ENCODE measurements at places on chromosomes 4 and X. TPM values are rescaled to one million over a fixed set of nuclear protein-coding genes. Genes with fewer than 3 reads are reported as not detected.

CFP gene
- 0.58 TPM for polyA plus RNA-seq

PPBP gene
- not detected for polyA plus RNA-seq

SMIM10 gene
- polyA plus RNA-seq: 3.4 TPM

EGFL6 gene
- 131 TPM for polyA plus RNA-seq

UCP1 gene
- polyA plus RNA-seq: not detected

GRCh38 chr4:82282875-82283274 is 90.9 kb downstream of the HNRNPD start:
- peak; percentile 15 for DNase-seq
- no peak overlapping the region for H3K4me3 ChIP-seq

GRCh38 chrX:130974323-130974722 is 71.3 kb upstream of the ENOX2 start:
- no peak overlapping the region for H3K27ac ChIP-seq
- H3K27me3 ChIP-seq: no peaks in the 10 kb centered on the region
- no peaks in the 10 kb centered on the region for H3K36me3 ChIP-seq

GRCh38 chrX:2502668-2503519 is 2.1 kb upstream of the DHRSX start:
- peak overlapping the region; percentile 87 for H3K27ac ChIP-seq
- DNase-seq: peak; percentile 52
- no peak overlapping the region for H3K4me3 ChIP-seq
- H3K27me3 ChIP-seq: no peaks in the 10 kb centered on the region
- peaks cover 14% of the 10 kb centered on the region for H3K4me1 ChIP-seq

DNA sequence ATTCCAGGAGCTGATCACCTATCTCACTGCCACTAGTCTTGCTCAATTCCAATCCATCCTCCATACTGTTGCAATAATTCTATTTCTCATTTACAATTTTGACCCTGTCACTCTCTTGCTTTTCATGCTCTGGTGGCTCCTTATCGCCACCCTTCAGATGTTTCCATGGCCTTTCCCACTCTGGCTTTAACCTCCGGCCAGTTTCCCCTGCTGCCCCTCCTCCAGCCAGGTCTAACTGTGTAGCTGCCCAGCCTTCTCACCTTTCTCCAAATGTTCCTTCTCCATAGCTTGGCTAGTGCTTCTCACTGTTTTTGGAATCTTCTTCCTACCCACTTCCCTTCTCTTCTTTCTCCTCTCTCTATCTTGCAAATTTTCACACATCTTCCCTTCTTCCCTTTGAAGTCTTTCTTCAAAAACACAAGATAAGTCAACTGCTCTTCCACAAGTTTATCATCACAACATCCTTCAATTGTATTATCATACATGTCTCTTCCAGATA is 153.8 kb downstream of the COL25A1 start:
- H3K4me1 ChIP-seq: no peaks in the 10 kb centered on the region
- H3K4me3 ChIP-seq: no peak overlapping the region
- H3K27ac ChIP-seq: no peak overlapping the region
- H3K27me3 ChIP-seq: no peaks in the 10 kb centered on the region
- DNase-seq: no peak

DNA sequence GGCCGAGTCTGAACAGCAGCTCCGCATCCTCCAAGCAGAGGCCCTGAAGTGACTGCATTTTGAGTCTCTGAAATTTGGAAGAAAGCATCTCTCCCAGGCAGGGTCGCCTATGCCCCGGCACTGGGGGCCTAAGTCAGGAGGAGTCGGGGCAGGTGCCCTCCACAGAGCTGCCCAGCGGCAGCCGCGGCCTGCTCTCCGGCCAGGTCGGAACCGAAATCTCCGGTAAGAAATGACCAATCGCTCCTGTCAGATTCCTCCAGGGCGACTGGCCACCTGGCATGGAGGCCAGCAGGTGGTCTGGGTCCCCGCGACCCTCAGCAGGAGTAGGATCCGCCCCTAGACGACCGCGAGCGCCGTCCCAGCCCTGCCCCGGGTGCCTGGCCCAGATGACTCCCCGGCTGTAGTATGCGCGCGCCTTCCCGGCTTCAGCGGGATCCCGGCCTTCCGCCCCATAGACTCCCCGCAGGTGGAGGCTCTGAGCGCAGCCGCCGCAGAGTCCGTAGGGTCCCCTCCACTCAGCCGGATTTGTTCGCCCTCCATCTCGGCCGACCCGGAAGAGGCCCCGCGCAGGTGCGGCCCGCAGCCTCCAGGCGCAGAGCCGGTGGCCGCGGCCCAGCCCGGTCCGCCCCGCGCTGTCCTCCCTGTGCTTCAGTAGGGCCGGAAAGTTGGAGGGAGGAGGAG is 1.5 kb downstream of the NKX1-1 start:
- H3K36me3 ChIP-seq: no peaks in the 10 kb centered on the region
- no peak overlapping the region for H3K4me3 ChIP-seq
- no peak for DNase-seq
- peaks cover 64% of the 10 kb centered on the region for H3K27me3 ChIP-seq

GRCh38 chr4:146179784-146180370 is 4.4 kb downstream of the LSM6 start:
- no peak for DNase-seq
- H3K4me1 ChIP-seq: peaks cover 29% of the 10 kb centered on the region
- H3K36me3 ChIP-seq: peaks cover 5% of the 10 kb centered on the region

DNA sequence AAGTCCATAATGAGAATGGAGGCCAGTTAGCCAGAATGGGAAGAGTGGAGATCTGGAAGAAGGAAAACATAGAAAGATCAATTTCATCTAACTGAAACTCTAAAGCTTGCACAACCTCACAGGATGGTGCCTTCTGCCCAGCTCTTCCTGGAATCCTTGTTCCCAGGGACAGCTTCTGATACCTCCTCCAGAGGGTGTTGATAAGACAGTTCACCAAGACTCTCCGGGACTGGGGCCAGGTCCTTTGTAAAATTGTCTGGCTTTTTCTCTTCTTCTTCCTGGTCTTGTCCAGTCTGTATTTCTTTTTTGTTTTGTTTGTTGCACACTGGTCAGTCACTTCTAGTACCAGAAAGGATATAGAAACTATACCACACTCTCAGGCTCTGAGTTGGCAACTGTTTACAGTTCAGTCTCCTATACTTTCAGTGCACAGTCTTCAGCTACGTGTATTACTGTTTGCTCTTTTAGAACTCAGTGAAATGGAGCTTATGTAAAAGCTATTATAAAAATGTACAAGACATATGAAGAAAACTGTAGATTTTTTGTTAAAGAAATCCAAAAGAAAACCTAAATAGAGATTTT is 142.8 kb upstream of the RPL34 start:
- no peaks in the 10 kb centered on the region for H3K36me3 ChIP-seq
- DNase-seq: no peak
- no peaks in the 10 kb centered on the region for H3K4me1 ChIP-seq
- H3K4me3 ChIP-seq: no peak overlapping the region
- H3K27me3 ChIP-seq: no peaks in the 10 kb centered on the region

- peaks cover 32% of the 10 kb centered on the region for H3K4me1 ChIP-seq
- H3K27me3 ChIP-seq: no peaks in the 10 kb centered on the region
- peak overlapping the region; percentile 91 for H3K27ac ChIP-seq
- no peak overlapping the region for H3K4me3 ChIP-seq
- DNase-seq: peak; percentile 21
Measured at GRCh38 chr4:68907245-68907644, 44.4 kb downstream of the UGT2A3 start.

DNA sequence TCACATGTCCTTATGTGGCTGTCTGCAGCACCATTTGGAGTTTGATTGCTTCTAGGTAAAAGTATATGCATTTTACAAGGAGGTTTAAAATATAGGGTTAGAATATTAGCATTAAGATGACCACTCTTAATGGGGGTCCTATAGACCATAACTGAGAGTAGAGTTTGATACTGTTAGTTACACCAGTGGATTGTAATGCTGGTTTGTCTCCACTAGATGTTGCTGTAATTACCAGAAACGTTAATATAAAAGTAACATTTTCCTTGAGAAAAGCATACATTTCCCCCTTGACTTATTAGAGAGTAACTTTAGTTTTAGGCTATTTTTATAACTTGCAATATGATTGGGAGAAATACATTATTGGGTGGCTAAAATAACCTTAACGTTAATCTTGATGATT is 93.0 kb downstream of the ZXDA start:
- no peaks in the 10 kb centered on the region for H3K4me1 ChIP-seq
- no peak overlapping the region for H3K4me3 ChIP-seq
- no peaks in the 10 kb centered on the region for H3K36me3 ChIP-seq
- no peak for DNase-seq
- no peak overlapping the region for H3K27ac ChIP-seq

- no peak overlapping the region for H3K4me3 ChIP-seq
- no peaks in the 10 kb centered on the region for H3K4me1 ChIP-seq
- no peak for DNase-seq
- no peaks in the 10 kb centered on the region for H3K27me3 ChIP-seq
- H3K27ac ChIP-seq: no peak overlapping the region
Measured at GRCh38 chr4:107564326-107564725, 155.7 kb downstream of the PAPSS1 start.
